ENCODE measurements at places on chromosomes 13 and 19. TPM values are rescaled to one million over a fixed set of nuclear protein-coding genes. Genes with fewer than 3 reads are reported as not detected.

NPHS1 gene
- total RNA-seq, result 0.28 TPM

ZNF816 gene
- total RNA-seq, result 8.9 TPM

ZNF486 gene
- total RNA-seq, result 3.4 TPM

KBTBD7 gene
- total RNA-seq, result 5.6 TPM

ARHGAP35 gene
- total RNA-seq, result 21.9 TPM

ACP7 gene
- not detected for total RNA-seq

ZNF575 gene
- total RNA-seq, result 2.4 TPM

EXOSC5 gene
- total RNA-seq, result 65.8 TPM

CEACAM7 gene
- total RNA-seq, result not detected

CRTC1 gene
- total RNA-seq, result 7.1 TPM
